ENCODE measurements at places on chromosomes 12 and 14. TPM values are rescaled to one million over a fixed set of nuclear protein-coding genes. Genes with fewer than 3 reads are reported as not detected.

The RHEBL1 gene
- total RNA-seq = 3.2 TPM

DNA sequence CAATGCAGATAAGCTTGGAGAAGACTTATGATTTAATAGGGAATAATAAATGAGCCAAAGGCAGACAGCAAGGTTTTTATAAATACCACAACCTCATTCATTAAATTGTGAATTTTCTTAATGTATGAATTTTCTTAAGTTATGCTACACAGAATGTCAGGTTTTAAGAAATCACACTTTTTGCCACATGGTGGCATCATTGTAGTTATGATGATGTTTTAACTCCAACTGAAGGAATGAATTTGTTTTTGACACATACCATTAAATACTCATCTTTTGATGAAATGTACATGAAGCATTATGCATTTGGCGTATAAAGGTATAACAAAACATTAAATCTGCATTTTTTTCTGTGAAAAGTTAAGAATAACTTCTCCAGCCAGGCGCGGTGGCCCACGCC, 524.1 kb upstream of the FBXO33 start:
- H3K27ac ChIP-seq = no peak overlapping the region
- no peak overlapping the region for H3K4me3 ChIP-seq
- no peak for DNase-seq
- H3K27me3 ChIP-seq = no peaks in the 10 kb centered on the region

The IAPP gene
- not detected for total RNA-seq

DNA sequence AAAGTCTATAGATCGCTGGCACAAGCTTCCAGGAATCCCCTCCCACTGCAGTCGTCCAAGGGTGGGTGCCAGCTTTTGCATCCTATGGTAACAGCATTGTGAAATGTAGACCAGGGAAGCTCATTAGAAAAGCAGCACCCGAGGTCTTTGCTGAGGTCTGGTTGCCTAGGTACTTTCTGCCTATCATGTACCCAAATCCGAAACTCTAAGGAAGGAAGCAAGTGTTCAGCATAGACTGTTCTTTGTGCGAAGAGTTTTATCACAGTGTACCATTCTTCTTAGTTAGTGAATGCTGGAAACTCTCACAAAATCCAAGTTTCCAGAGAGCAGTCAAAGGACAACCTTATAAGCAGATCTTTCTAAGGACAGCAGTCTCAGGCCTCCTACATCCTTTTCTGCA, 1532.7 kb upstream of the TMEM132C start:
- H3K4me3 ChIP-seq = no peak overlapping the region
- H3K4me1 ChIP-seq = no peaks in the 10 kb centered on the region
- no peak overlapping the region for H3K27ac ChIP-seq
- no peak for DNase-seq

- no peak for DNase-seq
- no peaks in the 10 kb centered on the region for H3K27me3 ChIP-seq
- no peak overlapping the region for H3K4me3 ChIP-seq
- peak overlapping the region; percentile 54 for H3K27ac ChIP-seq
These were observed 47.6 kb upstream of the SLC2A13 start for GRCh38 chr12:40153432-40153831.

The TPPP2 gene
- not detected for total RNA-seq

DNA sequence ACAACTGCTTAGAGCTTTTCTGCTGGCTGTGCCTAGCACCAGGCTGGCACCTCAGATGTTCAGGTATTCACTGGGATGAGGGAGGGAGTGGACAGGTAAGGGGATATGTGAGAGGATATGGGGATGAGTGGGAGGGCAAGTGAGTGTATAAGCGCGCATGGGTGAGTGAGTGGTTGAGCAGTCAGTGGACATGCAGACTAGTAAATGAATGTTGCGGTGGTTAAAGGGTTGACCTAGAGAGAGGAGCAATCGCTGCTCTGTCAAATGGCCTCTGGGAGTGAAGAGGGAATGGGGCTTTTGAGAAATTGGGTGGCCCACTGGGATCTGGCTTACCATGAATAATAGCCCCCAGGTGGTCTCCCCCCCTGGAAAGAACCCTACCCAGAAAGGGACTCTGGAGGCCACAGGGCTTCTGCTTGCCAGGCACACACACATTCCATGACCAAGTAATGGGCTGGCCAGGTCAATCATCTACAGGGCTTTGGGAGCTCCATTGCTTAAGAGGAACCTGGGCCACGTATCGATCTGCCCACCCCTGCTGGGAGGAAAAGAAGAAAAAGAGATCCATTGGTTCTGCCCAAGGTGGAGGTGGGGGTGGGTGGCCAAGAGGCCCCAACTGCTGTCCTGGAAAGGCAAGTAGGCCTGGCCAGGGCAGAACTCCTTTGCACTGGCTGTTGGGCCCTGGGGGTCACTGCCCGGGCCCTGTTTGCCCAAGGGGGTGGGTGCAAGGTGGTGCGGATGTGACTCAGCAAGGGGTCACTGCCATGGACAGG, 30.8 kb upstream of the ZFP36L1 start:
- H3K4me3 ChIP-seq = no peak overlapping the region
- peaks cover 55% of the 10 kb centered on the region for H3K4me1 ChIP-seq
- DNase-seq = no peak
- H3K27ac ChIP-seq = no peak overlapping the region
- H3K27me3 ChIP-seq = no peaks in the 10 kb centered on the region

GRCh38 chr12:19915392-19916195, 452.7 kb upstream of the PDE3A start:
- no peak for DNase-seq
- H3K27ac ChIP-seq = no peak overlapping the region
- no peaks in the 10 kb centered on the region for H3K4me1 ChIP-seq
- H3K4me3 ChIP-seq = no peak overlapping the region

DNA sequence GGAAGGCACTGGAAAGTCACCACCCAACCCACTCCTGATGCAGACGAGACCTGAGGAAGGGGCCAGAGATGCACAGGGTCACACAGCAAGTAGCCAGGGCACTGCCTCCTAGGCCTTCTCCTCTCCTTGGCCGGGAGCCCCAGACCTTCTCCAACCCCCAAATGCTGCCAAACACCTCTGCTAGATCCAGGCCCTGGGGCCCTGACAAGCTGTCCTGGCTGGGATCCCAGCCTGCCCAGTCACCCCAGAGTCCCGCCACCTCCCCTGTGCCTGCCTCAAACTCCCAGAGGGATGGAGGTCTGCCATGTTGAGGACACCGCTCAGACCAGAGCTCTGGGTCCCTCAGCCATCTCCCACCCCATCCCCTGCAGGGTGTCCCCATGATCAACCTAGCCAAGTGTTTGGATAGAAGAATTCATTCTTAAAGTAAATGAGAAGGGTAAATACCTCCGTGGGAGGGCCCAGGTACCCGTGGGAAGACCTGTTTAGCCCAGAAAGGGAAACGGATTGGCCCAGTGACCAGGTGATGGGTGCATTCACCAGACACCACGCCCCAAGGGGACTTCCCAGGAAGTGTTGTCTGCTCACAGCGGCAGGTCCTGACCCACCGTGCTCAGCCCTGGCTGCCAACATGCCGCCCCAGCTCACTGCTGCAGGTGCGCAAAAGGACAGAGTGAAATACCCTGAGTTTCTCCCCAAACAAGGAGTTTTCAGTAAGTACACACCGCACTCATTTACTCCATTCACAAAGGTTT, 4.6 kb upstream of the DIO3 start:
- DNase-seq = no peak
- H3K27ac ChIP-seq = no peak overlapping the region
- H3K4me3 ChIP-seq = no peak overlapping the region
- no peaks in the 10 kb centered on the region for H3K4me1 ChIP-seq
- peaks cover 29% of the 10 kb centered on the region for H3K27me3 ChIP-seq

DNA sequence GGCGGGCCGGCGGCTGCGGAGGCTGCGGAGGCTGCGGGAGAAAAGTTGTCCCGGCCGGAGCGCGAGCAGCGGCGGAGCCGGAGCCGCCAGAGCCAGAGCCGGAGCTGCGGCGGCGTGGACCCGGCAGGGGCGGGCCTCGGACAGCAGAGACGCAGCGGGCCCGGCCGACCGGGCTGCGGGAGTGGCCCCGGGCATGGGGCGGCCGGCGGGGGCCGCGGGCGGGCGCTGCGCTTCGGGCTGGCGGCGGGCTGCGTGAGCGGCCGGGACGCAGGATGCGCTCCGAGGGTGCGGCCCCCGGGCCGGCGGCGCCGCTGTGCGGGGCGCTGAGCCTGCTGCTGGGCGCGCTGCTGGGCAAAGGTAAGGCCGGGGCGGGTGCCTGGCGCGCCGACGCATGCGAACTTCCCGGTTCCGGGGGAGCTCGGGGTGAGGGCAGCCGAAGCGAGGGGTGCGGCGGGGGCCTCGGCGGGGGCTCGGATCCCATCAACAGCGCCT, at the start of gene TMEM132C:
TSS of gene TMEM132C (plus strand) at position 40 of the 492 bp plus-strand sequence. CDS start at position 273, 233 bp downstream.
- no peaks in the 10 kb centered on the region for H3K36me3 ChIP-seq
- no peak within 1 kb of the TSS for H3K27ac ChIP-seq
- peaks cover 33% of the 10 kb centered on the region for H3K27me3 ChIP-seq
- H3K4me1 ChIP-seq = peaks cover 3% of the 10 kb centered on the region
- H3K4me3 ChIP-seq = no peak within 1 kb of the TSS

The ATP23 gene
- total RNA-seq = 3.9 TPM

DNA sequence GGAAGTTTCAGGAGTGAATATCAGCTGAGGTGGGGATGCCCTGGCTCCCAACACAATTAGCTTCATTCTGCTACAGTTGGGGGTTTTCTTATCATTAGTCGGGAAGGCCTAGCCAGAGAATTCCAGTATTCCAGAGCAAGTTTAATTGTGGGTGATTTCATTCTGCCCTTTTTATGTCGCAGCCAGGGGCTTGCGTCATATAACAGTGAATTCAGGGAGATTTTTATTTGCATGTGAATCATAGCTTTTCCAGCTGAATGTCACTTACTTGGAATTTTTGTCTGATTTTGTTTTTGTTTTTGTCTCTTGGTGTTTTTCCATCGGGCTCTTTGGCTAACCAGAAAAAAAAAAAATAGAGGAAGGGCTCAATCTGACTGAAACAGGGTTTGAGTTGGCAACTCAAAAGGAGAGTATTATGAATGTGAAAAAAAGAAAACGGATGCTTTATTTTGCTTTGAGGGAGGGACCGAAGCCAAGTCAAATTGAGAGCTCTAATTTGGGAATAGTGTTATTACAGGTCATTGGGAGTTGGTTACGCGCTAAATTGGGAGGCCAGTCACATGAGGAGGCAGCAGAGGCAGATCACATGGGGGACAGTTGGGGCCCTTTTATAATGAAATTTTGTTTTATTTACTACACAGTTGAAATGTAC, 119.4 kb downstream of the SAMD4A start:
- H3K36me3 ChIP-seq = no peaks in the 10 kb centered on the region
- DNase-seq = no peak
- H3K4me1 ChIP-seq = peaks cover 6% of the 10 kb centered on the region
- no peak overlapping the region for H3K27ac ChIP-seq
- H3K27me3 ChIP-seq = no peaks in the 10 kb centered on the region

The CCDC91 gene
- 46.3 TPM for total RNA-seq

- H3K36me3 ChIP-seq = no peaks in the 10 kb centered on the region
- H3K4me1 ChIP-seq = no peaks in the 10 kb centered on the region
- no peak overlapping the region for H3K4me3 ChIP-seq
- peak; percentile 56 for DNase-seq
- peaks cover 14% of the 10 kb centered on the region for H3K27me3 ChIP-seq
- H3K27ac ChIP-seq = no peak overlapping the region
These were observed 34.9 kb downstream of the KRT80 start for GRCh38 chr12:52156757-52157565.

DNA sequence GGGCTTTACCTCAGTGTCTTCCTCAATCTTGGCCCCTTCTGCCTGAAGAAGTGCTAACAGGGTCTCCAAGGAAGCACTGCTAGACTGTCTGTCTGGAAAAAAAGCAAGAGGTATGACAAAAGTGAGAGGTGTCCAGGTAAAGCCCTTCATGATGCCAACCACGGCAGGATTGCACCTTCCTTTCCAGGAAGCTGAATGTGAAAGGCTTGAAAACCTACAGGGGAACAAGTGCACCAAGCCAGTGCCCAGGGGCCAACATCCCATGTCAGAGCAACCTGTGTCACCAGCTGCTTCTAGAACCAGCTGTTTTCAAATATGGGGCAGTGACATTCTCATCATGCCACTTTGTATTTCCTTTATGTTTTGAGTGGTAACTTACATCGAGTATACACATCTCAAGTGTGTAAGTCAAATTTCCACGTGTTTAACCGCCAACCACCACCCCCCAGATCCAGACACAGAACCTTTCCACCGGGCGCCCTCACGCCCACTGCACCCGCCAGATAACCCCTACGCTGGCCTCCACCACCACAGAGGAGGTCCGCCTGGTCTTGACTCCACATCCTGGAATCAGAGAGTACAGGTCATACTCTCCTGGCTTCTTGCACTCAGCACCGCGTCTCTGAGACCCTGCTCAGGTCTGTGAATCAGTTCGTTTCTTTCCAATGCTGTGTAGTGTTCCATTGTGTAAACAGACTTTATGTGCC, 27.3 kb downstream of the VPS37B start:
- no peaks in the 10 kb centered on the region for H3K27me3 ChIP-seq
- no peak overlapping the region for H3K4me3 ChIP-seq
- peak overlapping the region; percentile 57 for H3K27ac ChIP-seq
- DNase-seq = peak; percentile 5
- peaks cover 86% of the 10 kb centered on the region for H3K4me1 ChIP-seq
- H3K36me3 ChIP-seq = peaks cover 80% of the 10 kb centered on the region

DNA sequence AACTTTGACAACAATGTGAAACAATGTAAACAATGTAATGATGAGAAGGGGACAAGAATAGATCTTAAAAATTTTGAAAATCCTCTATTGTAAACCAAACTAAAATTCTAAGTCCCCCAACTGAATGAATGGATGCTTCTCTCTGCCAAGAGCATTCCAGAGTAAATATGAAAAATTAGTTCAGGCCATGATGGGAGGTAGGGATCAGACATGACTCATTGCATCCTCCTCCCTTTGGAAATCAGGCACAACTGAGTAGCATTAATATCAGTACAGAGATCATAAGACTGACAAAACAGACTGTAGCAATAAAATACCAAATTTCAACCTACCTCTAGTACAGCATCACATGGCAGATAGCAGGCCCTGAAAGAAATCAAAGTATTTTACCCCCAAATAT, 559.9 kb downstream of the C12orf50 start:
- H3K4me1 ChIP-seq = no peaks in the 10 kb centered on the region
- no peaks in the 10 kb centered on the region for H3K27me3 ChIP-seq
- no peak overlapping the region for H3K27ac ChIP-seq
- no peak overlapping the region for H3K4me3 ChIP-seq
- DNase-seq = no peak
- H3K36me3 ChIP-seq = no peaks in the 10 kb centered on the region

- no peaks in the 10 kb centered on the region for H3K4me1 ChIP-seq
- no peak overlapping the region for H3K27ac ChIP-seq
- no peak for DNase-seq
- no peaks in the 10 kb centered on the region for H3K27me3 ChIP-seq
These were observed 691.8 kb downstream of the BCL11B start for GRCh38 chr14:98580131-98580678.

DNA sequence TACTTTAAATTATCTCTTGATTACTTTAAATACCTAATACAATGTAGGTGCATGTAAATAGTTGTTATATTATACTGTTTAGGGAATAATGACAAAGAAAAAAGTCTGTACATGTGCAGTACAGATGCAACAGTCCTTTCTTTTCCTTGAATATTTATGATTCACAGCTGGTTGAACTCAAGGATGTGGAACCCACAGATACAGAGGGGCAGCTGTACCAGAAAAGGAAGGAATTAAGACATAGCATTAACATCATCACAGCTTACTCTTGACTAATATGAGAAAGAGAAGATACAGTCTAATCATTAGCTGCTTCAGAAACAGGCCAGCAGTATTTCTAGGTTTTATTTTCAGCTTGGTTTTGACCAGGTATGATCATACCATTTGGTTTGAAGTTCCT, 34.7 kb upstream of the AP4S1 start:
- no peak for DNase-seq
- no peak overlapping the region for H3K4me3 ChIP-seq
- peaks cover 41% of the 10 kb centered on the region for H3K4me1 ChIP-seq
- H3K27ac ChIP-seq = no peak overlapping the region
- peaks cover 10% of the 10 kb centered on the region for H3K36me3 ChIP-seq
